ENCODE measurements at places on chromosomes 3 and 15. TPM values are rescaled to one million over a fixed set of nuclear protein-coding genes. Genes with fewer than 3 reads are reported as not detected.

ERICH6 gene
- 0.48 TPM for total RNA-seq

AMIGO3 gene
- total RNA-seq, result 0.24 TPM

ALAS1 gene
- 45.7 TPM for total RNA-seq

MINAR1 gene
- 3.2 TPM for total RNA-seq

CYP8B1 gene
- total RNA-seq, result not detected

KNSTRN gene
- total RNA-seq, result 32.6 TPM

GP9 gene
- total RNA-seq, result not detected

PTX3 gene
- total RNA-seq, result 417 TPM

TMEM40 gene
- not detected for total RNA-seq

CDHR4 gene
- total RNA-seq, result not detected
